T-helper 1 cell (primary cell): ENCODE measurements at places on chromosomes 16 and 17.

GRCh38 chr17:81251094-81251708 is 12.1 kb downstream of the NDUFAF8 start:
- no peak for DNase-seq

DNA sequence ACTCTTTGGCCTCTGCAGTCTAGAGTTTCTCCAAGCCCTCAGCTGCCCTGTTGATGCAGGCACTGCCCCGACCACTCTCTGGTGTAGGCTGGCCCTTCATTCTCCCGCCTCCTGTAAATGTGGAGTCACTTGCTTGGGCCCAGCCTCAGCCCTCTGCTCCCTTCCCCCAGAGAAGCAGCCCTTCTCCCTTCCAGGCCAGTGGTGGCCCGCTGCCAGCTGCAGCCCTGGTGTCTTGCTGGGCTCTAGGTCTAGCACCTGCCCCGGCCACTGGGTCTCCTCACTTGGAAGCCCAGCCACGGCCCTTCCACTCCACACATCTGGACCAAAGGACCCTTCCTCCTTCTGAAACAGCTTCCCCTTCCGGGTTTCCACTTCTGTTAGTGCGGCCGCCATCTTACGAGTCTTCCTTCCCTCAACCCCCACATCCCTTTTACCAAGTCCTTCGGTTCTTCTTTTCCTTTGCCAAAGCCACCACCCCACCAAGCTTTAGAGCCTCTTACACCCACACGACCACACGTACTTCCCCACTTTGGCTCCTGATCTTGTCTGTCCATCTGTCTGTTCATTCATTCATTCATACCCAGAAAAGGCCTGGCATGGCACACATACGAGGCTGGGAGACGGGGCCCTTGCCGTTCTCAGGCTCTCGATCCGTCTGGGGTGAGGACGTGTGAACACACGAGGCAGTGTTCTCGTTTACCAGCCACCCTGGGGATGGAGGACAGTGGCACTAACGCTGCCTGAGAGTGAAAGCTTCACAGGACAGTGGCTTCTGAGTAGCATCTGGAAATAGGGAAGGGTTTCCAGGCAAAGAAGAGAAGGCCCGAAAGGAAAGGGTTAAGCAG is 68.0 kb downstream of the ABR start:
- no peak for DNase-seq

DNA sequence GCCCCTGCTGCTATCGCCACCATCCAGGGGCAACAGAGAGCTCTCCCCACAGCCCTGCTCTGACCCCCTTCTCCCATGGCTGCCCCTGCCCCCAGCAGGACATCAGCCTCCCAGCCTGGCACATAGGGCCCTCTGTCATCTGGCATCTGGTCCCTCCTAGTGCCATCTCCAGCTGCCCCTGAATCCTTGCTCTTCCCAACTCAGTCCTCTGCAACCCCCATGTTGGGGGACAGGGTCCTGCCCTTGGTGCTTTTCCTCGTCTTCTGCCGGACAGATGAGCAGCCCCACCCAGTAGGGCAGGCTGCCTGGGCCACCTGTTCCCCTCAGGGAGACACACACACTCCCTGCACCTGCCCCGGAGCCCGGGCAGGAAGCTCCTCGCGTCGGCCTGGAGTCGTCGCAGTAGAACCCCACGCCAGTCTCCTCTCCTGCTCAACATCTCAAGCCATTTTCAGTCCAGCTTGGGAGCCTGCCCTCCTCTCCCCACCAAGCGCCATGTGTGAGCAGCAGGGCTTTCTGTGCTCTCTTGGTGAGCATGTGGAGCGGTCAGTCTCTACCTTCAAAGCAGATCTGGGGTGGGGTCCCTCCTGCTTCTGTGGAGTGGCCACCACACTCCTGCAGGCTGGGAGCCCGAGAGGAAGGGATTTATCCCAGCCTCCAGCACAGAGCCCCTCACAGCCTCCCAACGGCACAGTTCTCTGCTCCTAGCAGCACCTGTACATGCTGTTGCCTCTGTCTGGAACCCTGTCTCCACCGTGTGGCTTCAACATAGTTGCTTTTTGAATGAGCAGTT is 28.2 kb downstream of the TNFRSF13B start:
- no peak for DNase-seq

DNA sequence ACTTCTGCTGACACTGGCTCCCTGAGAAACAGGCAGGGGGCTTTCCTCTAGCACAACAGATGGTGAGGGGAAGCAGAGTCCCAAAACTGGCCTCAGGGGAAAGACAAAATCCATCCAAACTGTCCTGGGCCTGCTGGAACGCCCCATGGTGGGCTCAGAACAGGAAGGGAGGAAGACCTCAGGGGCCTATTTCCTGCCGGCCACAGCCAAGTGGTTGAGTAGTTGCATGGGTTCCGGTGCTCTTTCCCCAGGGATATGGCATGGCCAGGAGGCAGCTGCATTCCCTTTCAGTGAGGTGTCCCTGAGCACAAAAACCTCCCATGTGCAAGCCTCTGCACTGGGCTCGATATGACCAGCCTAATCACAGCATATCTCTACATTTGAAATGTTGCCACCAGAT is 303.0 kb upstream of the IRX5 start:
- no peak for DNase-seq

DNA sequence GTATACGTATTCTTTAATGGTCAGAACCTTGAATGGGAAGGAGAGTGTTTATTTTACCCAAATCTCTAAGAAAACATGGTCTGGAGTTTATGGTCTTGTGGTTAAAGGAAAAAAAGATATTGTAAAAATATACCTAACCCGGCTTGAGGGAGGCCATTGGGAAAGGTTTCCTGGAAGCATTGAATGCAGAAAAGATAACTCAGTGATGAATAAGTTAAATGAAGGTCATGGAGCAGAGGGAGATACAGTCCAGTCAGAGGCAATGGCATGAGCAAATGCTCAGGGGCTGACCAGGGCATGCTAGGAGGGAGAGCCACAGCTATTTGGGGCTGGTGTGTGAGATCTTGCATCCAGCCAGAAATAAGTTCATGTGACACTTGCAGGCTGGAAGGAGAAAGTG is 430.4 kb upstream of the CDH5 start:
- no peak for DNase-seq

DNA sequence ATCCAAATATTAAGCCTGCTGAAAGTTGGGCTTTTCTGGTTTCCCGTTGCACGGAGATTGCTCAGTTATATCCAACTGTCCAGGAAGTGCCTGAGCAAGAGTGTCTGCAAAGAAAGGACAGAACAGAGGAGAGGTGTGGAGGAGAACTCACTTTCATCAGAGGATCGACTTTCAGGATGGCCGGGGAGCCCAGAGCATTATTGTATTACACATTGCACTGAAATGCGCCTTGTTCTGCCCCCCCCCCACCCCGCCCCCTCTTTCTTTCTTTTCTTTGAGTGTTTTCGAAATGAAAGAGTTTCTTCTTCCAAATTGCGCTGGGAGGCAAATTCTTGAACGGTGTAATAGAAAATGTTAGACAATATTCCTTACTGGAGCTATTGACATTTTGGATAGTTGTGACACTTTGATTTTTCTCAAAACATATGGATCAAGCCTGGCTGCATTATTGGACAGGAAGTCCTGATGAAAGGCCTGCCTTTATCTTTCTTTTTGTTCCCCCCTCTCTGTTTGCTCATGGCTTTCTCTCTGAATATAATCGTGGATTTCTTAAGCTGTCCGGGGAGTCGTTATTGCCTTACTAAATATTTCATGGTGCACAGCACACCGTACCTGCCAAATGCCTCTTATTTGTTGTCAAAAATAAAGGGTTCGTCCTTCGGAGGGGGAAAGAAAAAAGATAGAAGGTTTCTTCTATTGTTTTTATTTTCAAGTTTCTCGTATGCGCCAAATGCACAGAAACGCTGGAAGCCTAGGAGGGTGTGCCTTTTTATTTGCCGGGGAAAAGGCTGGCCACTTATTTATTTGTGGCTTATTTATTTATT is 110.8 kb downstream of the IRX3 start:
- no peak for DNase-seq

DNA sequence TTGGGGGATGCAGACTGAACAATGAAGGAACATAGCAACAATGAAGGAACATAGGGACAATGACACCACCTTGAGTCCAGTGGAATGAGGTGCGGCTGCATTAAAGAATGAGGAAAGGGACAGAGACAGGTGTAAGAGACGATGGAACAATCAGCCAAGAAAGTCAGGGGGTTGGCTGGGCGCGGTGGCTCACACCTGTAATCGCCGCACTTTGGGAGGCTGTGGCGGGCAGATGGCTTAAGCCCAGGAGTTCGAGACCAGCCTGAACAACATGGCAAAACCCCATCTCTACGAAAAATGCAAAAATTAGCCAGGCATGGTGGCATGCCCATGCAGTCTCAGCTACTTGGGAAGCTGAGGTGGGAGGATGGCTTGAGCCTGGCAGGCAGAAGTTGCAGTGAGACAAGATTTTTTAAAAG is 13.6 kb upstream of the CBFB start:
- peak; percentile 36 for DNase-seq

DNA sequence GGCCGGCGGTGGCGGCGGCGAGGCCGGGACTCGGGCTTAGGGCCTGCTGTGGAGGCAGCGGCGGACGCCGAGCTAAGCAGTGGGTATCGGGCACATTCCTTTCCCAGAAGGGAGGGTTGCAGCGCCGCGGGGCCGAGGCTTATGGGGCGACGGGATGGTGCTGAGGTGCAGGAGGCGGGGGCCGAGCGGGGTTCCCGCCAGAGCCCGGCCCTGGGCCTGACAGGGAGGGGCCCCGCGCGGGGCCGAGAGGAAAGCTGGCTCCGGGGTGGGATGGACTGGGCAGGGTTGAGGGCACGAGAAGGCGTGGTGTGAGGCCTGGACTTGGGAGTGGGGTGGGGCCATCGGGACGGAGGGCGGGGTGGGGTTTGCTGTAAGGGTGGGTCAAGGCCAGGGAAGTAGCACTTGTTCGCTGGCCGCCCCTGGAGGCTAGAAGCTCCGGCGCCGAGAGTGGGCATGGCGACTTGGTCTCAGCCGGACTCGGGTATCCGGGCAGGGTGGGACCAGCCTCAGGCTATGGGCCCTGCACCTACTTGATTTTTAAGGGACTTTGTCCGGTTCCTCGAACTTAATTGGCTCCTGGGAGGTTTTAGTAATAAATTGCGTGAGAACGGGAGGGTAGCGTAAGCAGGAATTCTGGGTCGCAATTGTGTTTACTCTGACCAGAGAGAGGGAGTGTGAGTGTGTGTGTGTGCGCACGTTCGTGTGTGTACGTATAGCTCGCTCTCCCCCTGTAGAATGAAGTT is 396 bp downstream of the NFE2L1 start:
- DNase-seq, result peak; percentile 21

DNA sequence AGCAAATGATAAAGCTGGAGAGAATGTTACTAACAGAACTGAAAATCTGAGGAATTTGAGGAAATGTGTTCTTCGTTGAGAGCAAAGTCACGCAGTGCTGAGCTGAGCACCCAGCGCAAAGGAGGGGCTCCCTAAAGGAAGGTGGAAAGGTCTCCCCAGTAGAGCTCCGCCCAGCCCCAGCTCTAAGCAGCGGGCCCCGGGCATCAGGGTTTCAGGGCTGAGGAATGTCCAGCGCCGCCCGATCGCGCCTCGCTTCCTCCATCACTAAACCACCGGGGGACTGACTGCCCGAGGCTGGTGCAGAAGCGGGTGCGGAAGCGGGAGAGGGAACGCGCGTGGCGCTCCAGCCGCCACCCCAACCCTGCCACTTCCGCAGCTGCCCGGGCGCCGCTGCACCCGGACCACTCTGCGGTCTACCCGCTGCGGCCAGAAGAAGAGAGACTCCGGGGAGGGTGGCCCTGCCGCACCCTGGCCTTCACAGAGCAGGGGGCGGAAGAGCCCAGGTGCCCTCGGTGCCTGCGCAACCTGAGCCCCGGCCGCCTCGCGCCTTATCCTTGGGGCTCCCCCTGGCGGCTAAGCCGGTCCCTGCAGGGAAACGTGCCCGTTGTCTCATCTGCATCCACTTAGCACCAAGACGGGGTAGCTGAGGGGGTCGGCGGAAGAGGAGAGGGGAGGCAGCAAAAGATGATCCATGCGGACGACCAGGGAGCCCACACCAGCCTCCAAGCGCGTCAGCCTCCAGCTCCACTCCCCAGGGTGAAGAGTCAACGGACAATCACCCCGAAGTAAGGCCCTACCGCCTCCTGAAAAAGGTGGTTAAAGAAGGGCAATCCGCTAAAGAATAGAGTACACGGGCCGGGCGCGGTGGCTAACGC is 12.4 kb upstream of the GUCY2D start:
- DNase-seq, result peak; percentile 91

DNA sequence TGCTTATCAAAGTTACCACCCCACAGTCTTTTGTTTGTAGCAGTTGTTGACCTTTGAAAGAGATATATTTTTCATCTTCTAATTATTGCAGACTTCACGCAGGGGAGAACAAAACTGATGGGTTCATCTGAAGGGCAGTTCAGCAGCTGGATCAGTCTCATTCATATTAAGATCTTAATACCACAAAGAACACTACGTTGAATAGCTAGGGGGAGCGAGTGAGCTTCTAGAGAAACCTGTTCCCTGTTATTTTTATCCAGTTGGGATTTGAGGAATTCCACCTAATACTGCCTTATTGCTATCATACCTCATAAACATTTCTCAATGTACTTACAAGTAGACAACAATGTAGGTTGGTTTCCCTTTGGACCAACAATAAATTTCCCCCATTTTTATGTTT is 306.1 kb upstream of the KIF2B start:
- no peak for DNase-seq

GRCh38 chr17:19249681-19250080 is 12.5 kb downstream of the EPN2 start:
- DNase-seq, result no peak

DNA sequence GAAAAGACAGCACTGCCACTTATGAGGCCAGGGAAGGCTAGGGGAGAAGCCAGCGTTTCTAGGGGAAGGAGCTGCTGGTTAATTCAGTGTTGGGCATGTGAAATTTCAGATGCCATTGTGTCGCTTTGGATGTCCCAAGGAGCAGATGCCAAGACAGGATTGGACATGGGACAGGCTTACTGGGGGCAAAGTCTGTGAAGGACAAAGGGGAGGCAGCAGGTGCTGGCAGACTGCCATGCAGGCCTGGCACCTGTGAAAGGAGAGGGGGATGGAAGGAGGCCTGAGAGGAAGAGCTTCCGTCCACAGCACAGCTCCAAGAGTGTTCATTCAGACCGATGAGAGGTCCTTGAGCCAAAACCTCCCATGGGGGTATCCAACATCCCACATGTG is 255.5 kb upstream of the RPL38 start:
- no peak for DNase-seq

- no peak for DNase-seq
Measured at GRCh38 chr17:37506678-37507077, 17.0 kb downstream of the DUSP14 start.
